DND-41 (cell line): ENCODE measurements at places on chromosomes 11 and 22.
A peak's percentile ranks its signal among the peaks of the same experiment; 100 is the strongest.

- DNase-seq, result no peak
Measured at GRCh38 chr11:46505741-46506482, 87.9 kb downstream of the AMBRA1 start.

DNA sequence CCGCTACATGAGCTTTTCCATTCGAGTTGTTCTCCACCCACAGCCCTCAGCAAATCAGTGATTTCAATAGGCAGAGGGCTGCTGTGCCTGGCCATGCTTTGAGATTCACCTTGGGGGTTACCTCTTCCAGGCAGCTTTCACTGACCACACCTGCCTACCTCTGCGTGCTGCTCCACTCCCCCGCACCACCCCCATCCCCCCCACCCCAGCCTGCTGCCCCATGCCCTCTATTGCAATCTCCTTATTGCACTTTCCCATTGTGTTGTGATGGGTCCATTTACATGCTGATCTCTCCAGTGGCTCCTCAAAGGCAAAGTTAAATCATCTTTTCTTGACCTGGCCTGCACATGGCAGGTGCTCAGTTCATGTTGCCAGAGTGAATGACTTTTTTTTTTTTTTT is 18.0 kb upstream of the POLA2 start:
- DNase-seq, result no peak

DNA sequence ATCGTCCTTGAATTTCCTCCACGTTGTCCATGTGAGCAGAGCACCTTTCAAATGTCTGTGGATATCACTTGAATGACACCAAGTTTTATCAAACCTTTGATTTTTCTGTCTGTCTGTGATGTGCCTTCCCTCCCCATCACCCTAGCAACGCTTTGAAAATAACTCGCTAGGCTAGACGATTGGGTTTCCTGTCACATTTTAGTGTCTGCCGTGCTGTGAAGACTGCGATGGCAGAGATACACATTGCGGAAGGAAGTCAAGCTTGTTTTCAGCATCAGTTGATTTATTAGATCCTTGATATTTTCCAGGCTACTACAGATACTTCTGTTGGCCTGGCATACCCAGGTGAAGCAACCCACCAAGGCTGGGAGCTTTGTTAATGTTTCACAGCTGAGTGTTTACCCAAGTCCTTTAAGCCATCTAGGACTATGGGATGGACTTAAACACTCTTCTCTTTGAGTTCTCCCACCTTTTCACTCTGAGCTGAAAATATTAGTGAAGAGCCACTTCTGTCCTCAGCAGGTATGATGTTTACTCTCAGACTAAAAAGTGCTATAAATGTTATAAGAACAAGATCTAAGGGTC is 93.6 kb upstream of the CD44 start:
- peak; percentile 77 for DNase-seq

GRCh38 chr11:111459506-111460270 is 52.5 kb downstream of the BTG4 start:
- DNase-seq, result no peak

DNA sequence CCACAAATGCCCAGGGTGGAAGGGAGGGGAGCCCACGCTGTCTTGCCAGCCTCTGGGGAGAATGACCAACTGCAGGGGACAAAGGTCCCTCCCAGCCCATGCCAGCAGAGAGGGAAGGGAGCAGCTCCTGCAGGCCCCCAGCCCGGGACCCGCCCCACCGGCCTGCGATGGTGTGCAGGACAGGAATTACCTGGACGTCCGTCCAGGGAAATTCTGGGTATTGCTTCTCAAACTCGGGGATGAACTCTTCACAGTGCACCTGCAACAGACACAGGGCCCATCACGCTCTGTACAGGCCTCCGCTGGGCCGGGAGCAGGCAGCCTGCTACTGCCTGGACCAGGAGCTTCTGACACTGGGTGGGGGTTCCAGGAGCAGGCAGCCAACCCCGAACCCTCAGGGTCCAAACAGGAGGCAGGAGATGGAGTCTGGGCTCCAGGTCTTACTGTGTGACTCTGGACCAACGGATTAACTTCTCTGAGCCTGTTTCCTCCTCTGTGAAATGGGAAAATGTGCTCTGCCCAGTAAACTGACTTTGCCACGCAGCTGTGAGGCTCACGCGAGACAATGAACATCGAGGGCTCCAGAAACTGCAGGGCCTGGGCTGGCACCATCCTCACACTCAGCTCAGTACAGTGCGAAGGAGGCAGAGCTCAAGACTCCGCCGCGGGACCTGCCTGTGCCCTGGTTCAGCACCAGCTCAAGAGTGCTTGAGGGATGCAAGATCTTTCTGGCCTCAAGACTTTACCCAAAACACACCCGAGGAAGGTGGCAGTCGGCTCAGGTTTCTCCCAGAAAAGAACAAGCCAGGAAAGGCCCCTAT is 17.4 kb downstream of the TTLL12 start:
- no peak for DNase-seq

- DNase-seq, result peak; percentile 57
Measured at GRCh38 chr11:64916040-64916774, 802 bp downstream of the ATG2A start.

GRCh38 chr22:31659246-31659645 is 2.8 kb downstream of the PISD start:
- DNase-seq, result no peak

GRCh38 chr11:20501252-20501651 is 98.2 kb upstream of the SLC6A5 start:
- no peak for DNase-seq

- DNase-seq, result no peak
Measured at GRCh38 chr11:130023204-130023603, 20.6 kb upstream of the PRDM10 start.

GRCh38 chr11:110093407-110094297 is 460 bp downstream of the ZC3H12C start:
- DNase-seq, result no peak

- DNase-seq, result no peak
Measured at GRCh38 chr11:120540744-120541465, 29.4 kb downstream of the GRIK4 start.

GRCh38 chr11:67466367-67466766 is 2.7 kb downstream of the TMEM134 start:
- DNase-seq, result no peak

DNA sequence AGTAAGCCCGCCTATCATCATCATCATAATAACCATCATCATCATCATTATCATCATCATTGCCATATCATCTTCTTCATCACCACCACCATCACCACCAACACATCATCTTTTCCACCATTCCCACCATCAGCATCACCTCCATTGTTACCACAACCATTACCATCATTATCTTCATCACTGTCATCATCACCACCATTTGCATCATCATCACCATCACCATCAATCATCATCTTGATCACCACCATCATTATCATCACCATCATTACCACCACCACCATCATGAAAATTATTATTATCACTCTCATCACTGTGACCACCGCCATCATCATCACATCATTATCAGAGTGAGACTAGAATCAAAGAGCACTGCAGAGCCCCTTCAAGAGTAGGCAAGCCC is 199.4 kb upstream of the SEZ6L start:
- no peak for DNase-seq

DNA sequence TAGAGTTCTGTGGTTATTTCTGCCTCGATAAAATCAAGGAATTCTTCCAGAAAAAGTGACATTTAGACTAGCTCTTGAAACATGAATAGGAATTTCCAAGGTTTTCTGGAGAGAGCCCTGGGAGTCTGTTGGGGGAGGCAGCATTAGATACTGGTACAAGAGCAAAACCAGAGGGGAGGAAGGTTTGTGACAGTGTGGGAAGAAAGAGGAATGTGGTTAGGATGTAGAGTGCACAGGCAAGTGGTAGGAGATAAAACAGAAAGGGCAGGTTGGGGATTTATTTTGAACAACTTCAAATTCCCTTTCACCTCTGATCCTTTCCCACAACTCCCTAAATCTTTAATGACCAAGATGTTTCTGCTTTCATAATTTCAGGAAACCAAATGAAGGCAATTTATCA is 588.4 kb downstream of the METTL15 start:
- no peak for DNase-seq

DNA sequence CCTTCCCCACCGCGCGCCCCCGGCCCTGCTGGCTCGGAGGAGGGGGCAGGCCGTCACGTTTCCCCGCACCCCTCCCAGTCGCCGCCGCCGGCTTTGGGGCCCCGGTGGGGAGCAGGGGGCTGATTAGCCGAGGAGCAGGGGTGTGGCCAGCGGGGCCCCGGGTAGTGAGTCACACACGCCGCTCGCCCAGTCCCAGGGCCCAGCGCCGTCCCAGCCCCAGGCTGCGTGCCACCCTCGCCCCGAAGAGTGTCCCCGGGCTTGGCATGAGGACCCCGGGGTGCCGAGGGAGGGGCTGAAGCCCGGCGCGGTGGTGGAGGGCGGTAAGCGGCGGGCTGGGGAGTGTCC is 34.4 kb downstream of the PRDM11 start:
- DNase-seq, result no peak

DNA sequence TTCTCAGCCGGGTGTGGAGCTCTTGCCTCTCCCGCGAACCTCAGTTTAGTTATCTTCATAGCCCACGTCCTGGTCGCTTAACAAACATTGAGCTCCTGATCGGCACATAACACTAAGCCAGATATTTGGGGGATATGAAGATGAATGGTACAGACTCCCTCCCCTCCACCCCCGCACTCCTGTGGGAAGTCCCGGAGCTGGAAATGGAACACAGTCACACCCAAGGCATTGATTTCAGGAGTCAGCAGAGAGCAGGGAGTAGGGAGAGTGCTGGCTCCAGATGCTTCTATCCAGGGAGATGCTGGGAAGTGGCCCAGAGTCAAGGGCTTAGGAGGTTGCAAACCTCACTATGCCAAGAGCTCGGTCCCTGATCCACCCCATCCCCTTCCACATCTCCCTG is 26.1 kb upstream of the CABP7 start:
- no peak for DNase-seq

GRCh38 chr11:84993386-84993785 is 633.8 kb downstream of the DLG2 start:
- DNase-seq, result no peak

DNA sequence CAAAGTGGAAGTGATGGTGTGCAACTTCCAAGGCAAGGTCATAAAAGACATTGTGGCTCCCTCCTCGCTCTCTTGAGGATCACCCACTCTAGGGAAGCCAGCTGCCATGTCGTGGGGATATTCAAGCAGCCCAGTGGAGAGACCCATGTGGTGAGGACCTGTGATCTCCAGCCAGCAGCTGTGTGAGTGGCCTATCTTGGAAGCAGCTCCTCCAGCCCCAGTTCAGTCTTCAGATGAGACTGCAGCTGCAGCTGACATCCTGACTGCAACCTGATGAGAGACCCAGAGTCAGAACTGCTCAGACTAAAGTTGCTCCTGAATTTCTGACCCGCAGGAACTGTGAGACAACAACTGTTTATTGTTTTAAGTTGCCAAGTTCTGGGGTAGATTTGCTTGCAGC is 86.4 kb upstream of the GRK3 start:
- DNase-seq, result no peak

DNA sequence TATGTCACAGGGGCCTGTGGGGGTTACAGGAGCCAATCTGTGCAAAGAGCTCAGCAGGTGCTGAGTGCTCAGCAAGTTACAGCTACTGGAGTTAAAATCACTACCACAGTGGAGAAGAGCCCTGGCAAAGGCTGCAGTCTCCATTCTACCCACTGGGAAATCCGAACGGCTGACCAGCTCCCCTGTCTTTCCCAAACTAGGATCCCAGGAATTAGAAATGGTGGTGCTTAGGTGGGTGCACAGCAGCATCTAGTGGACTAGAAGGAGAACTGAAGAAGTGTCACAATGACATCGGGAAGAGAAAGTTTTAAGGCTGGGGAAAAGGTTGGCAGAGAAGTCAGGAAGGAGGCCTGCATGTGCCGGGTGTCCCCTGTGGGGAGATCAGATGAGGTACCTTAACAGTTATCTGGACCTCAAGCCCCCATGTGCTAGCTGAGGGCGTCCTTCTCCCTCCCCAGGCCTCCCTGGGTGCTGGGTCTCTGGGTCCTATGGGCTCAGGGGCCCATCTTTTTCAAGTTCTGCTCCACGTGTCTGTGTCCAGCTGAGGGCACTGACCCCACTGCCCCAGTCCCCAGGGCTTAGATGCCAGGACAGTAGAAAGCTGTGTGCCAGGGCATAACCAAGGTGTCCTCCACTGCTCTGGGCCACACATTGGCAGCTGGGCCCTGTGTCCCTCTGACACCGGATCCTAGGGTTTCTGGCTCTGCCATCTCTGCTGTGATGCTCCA is 1.9 kb downstream of the PIWIL3 start:
- DNase-seq, result no peak

GRCh38 chr22:36411589-36412258 is 24.0 kb upstream of the MYH9 start:
- peak; percentile 49 for DNase-seq

DNA sequence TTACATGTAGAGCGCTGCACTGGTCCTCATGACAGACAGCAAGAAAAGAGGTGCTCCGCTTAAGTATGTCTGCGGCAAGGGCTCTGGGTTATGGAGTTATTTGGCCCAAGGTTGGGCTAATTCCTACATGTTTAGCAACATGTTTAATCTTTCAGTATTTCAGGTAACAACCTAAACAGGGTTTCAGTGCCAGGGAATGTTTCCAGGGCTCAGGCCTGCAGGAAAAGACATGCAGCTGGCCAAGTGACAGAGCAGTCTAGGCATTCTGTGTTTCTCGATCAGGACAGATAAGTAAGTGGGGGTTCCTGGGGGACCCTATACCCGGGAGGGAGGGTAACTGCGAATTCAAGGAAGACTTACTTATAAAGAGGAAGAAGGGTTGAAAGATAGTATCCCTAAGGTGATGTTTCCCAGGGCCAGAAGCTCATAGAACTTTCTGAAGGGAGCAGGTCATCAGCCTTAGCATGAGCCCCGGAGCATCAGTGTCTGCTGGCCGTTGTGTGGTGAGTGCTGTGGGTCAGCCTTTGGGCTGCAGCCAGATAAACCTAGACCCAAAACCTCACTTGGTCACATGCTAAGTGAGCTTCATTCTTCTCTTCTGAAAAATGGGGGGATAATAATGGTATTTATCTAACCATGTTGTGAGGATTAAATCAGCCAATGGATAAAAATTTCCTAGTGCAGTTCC is 18.4 kb downstream of the KCNJ5 start:
- no peak for DNase-seq

GRCh38 chr11:128052912-128053641 is 534.3 kb downstream of the ETS1 start:
- DNase-seq, result no peak

DNA sequence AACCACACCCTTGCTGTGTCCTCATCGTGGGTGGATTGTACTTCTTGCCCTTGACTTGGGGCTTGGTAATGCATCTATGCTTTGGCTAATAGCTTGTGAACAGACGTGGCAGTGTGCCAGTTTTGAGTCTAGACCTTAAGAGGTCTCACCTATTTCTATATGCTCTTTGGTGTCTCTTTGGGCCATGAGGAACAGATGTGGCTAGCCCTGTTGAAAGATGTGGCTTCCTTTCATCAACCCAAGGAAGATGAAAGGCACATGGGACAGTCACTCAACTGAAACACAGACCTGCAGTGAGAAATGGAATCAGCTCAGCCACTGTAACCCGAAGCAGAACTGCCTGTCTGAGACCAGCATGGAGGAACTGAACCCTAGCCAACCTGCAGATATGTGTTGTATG is 7.9 kb upstream of the NELL1 start:
- DNase-seq, result peak; percentile 13

DNA sequence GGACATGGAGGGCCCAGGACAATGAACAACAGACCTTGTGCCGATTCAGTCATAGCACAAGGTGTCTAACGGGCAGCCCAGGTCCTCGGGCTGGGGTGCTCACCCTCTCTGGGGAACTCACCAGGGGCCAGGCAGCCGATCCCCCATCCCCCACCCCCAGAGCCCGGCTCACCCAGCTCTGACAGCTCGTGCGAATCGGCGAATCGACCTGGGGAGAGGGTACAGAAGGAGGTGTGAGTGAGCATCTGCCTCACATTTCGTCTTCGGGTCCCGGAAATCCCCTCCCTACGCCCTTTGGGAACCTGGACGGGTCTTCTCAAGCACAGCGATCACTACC is 423 bp downstream of the PEX16 start:
- no peak for DNase-seq

- no peak for DNase-seq
Measured at GRCh38 chr22:49926916-49927315, 8.5 kb downstream of the CRELD2 start.
